Stimulated activated CD8-positive, alpha-beta memory T cell treated with anti-CD3 and anti-CD28 coated beads, Interleukin-4, amount 100 ng/mL, for 1 hour (primary cell): ENCODE measurements at places on chromosomes 6 and 20.

GRCh38 chr6:162226803-162227202 is 500.8 kb downstream of the PRKN start:
- no peak for DNase-seq

- no peak for DNase-seq
These were observed 17.5 kb downstream of the GSTA2 start for GRCh38 chr6:52745764-52746201.

DNA sequence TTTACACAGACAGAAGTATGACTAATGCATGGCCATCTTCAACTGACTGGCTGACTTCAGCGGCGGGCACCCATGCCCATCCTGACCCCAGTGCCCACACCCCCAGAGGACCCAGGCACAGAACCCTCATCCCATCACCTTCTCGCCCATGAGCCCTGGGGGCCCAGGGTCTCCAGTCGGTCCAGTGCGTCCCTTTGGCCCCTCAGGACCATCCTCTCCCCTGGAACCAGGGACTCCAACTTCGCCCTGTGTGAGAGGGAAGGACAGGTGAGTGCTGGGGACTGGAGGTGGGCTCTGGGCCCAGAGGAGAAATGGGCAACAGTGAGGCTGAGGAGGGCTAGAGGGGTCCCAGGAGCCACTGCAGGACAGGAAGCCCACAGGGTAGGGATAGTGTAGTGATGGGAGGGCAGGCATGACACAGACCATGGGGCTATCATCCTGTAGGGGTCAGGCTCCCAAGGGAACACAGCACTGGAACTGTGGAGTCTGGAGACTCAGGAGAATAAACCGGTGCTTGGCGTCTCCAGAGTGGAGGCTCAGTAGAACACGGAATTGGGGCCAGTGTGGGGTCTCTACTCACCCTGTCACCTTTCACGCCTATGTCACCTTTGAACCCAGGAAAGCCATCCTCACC is 16.7 kb downstream of the COL11A2 start:
- no peak for DNase-seq

GRCh38 chr20:34824452-34824805 is 1.0 kb downstream of the NCOA6 start:
- DNase-seq = peak; percentile 27

GRCh38 chr6:3594201-3594600 is 137.4 kb upstream of the SLC22A23 start:
- no peak for DNase-seq

DNA sequence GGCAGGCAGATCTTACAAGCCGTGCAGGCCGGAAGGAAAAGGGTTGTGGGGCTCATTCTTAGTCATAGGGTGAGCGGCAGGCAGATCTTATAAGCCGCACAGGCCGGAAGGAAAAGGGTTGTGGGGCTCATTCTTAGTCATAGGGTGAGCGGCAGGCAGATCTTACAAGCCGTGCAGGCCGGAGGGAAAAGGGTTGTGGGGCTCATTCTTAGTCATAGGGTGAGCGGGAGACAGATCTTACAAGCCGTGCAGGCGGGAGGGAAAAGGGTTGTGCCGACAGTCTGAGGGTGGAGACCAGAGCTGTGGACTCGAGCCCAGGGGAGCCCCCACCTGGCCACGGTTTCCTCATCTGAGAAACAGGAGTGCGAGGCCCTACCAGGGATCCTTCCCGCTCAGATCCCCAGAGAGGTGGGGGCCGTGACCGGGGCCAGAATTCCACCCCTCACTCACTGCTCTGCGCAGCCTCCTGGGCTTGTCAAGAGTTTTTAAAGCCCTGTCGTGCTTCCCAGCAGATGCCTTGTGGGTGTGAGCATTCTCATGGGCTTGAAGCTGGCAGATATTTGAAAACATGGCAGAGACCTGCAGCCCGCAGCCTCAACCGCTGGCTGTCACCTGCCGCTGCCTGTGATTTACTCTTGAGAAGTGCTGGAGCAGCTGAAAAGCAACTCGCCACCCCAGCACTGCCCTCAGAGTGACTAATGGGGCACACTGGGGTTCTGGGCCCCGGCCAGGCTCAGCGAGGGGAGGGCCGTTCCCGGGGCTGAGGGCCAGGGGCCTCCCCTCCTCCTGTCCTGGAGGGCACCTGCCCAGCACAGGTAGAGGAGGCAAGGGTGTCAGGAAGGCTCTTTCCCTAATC is 31.9 kb downstream of the NTSR1 start:
- peak; percentile 42 for DNase-seq

DNA sequence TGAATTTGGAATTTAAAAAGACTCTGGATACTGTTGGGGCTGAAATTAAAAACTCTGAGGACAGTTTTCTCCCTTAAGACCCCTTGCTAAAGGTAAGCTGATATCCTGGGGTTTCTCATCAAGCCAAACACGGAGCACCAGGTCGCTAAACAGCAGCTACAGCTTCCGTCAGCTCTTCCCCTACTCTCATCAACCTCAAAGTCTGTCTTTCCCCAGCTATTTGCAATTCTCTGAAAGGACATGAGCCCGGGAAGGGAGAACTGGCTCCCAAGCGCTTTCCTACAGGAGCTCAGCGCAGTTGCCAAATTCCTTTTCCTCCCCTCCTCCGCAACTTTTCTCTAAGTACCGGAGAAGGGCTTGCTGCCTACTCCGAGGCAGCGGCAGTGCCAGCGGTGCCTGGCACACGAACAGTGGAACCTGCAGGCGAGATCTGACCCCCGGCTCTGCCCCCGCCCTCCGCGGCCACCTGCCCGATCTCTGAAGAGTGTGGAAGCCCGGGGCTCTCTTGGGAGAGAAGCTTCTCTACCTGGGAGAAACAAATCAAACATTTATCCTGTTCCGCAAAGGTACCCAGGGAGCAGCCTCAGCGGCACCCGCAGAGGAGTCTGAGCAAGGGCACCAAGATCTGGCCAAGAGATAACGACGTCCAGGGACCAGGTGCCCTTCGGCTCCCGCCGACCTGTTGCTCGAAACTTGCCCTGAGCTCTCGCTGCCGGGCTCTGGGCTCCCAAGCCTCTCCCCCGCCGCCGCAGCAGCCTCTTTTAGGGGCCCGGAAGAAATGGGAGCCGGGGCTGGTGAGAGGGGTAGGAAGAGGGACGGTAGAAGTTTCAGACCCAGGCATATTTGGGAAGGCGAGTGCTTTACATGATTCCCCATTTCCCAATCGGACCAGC is 2.2 kb downstream of the CBLN4 start:
- DNase-seq = no peak

DNA sequence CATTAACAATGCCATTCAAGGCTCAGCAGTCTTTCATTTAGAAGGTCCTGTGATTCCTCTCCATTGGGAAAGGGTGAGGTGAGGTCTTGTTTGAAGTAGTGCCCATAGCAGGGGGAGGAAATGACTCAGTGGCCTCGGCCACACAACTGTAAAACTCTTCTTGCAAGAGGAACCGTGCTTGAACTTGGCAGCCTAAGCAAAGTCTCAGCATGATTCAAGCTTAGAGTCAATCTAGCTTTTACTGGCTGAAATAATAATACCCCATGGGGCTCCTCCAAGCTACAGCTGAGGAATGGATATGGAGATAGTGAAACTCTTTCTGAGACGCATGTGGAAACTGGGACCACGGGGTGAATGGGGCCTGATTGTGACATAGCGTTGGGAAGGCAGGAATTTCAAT is 428.2 kb downstream of the BMP2 start:
- no peak for DNase-seq

GRCh38 chr6:68730291-68731054 is 95.4 kb downstream of the ADGRB3 start:
- no peak for DNase-seq

DNA sequence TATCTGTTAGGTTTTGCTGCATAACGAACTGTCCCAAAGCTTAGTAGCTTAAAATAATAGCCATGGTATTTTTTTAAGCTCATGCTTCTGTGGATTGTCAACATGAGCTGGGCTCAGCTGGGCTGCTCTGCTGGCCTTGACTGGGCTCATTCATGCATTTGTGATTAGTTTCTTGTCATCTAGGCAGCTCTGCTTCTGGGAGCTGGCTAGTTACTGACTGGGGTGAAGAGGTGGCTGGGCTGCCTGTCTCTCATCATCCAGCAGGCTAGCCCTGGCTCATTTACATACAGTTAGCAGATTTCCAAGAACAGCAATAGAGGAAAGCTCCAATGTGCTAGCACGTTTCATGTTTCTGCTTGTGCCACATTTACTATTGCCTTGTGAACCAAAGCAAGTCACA is 165.1 kb upstream of the PCSK2 start:
- no peak for DNase-seq

GRCh38 chr6:84582997-84583396 is 181.4 kb downstream of the TBX18 start:
- no peak for DNase-seq

- no peak for DNase-seq
These were observed 51.9 kb downstream of the IL22RA2 start for GRCh38 chr6:137121401-137121997.

GRCh38 chr6:17940151-17940792 is 47.2 kb downstream of the KIF13A start:
- no peak for DNase-seq

- DNase-seq = no peak
These were observed 49.9 kb downstream of the RPRD1B start for GRCh38 chr20:38083338-38084048.

- DNase-seq = no peak
These were observed at the start of gene RAET1E for GRCh38 chr6:149897855-149898744. RAET1E (minus strand) TSS chr6:149898113; CDS start chr6:149890901, 7,212 bp downstream.

GRCh38 chr6:91813641-91814040 is 1226.8 kb upstream of the MAP3K7 start:
- DNase-seq = no peak

- DNase-seq = no peak
These were observed 747.2 kb upstream of the MAN1A1 start for GRCh38 chr6:120096696-120097260.

- no peak for DNase-seq
These were observed 186.1 kb downstream of the LAMA2 start for GRCh38 chr6:129069006-129069405.

DNA sequence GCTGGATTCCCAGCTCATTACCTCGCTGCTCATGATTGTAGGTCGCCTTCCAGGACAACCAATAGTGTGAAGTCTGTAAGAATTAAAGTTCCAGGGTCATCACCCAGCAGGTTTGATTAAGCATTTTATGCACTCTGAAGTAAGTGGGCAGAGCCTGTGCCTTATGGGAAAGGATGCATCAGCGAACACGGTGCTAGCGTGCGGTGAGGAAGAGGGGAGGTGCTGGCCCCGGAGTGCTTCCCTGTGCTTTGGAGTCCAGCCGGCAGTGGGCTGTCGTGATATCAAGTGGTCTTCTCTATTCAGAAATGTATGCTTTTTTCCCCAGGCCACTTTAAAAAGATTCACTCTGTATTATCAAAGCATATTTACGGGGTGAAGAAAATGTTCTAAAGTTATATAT is 16.0 kb downstream of the DUSP22 start:
- DNase-seq = no peak

DNA sequence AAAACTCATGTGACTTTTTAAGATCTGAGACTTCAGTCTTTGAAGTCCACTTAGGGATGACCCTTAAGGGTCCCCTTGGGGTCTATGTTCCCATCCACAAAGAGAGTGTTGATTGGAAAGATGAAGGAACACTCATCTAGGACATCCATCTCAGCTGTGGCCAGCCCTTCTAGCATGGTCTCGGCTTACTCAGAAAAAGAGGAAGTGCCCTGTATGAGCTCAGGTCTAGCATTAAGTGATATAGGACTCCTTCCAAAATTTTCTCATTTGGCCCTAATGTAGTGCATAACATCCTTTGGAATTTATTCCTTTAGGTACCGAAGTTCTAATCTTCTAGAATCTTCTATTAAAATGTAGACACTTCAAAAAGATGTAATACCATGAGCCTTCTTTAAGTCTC is 77.4 kb downstream of the NDUFAF5 start:
- DNase-seq = no peak

GRCh38 chr6:109117346-109118035 is 22.2 kb downstream of the CEP57L1 start:
- DNase-seq = no peak

GRCh38 chr6:117711369-117711768 is 36.1 kb downstream of the NUS1 start:
- no peak for DNase-seq

- DNase-seq = no peak
These were observed 28.4 kb downstream of the ZNF217 start for GRCh38 chr20:53565254-53565653.

- DNase-seq = no peak
These were observed 53.9 kb downstream of the PXDC1 start for GRCh38 chr6:3697609-3698008.

- no peak for DNase-seq
These were observed 30.3 kb downstream of the TBPL1 start for GRCh38 chr6:133983099-133983939.

GRCh38 chr6:56491606-56492328 is 150.9 kb downstream of the DST start:
- DNase-seq = no peak

DNA sequence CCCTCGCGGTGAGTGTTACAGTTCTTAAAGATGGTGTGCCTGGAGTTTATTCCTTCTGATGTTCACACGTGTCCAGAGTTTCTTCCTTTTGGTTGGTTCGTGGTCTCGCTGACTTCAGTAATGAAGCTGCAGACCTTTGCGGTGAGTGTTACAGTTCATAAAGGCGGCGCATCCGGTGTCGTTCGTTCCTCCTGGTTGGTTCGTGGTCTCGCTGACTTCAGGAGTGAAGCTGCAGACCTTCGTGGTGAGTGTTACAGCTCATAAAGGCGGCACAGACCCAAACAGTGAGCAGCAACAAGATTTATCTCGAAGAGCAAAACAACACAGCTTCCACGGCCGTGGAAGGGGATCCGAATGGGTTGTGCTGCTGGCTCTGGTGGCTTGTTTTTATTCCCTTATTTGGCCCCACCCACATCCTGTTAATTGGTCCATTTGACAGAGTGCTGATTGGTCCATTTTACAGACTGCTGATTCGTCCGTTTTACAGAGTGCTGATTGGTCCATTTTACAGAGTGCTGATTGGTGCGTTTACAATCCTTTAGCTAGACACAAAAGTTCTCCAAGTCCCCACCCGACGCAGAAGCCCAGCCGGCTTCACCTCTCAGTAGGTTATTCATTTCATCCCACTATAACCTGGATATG is 48.2 kb upstream of the ARG1 start:
- no peak for DNase-seq

DNA sequence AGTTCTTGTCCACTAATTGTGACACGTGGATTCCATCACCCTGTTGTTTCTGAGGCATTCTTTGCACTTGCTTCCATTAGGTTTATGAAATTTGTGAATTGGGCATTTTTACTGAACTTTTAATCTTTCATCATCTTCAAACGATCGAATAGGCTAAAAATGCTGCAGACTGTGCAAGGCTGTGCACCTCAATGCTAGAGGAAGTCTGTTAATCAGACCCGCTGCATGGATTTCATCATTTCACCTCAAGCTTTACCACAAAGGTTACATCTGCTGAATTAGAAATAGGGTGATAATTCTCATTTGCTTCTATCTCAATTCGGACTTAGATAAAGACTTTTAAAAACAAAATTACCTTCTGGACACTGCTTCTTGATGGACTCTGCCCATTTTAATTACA is 27.8 kb upstream of the F13A1 start:
- no peak for DNase-seq

GRCh38 chr6:133223452-133224029 is 17.6 kb upstream of the EYA4 start:
- no peak for DNase-seq

GRCh38 chr20:7333841-7334240 is 566.4 kb downstream of the BMP2 start:
- no peak for DNase-seq
